Activated T-cell treated with anti-CD3 and anti-CD28 coated beads, Interleukin-2, amount 50 U/mL, for 1 hour (primary cell): ENCODE measurements at places on chromosomes 13 and 19.

DNA sequence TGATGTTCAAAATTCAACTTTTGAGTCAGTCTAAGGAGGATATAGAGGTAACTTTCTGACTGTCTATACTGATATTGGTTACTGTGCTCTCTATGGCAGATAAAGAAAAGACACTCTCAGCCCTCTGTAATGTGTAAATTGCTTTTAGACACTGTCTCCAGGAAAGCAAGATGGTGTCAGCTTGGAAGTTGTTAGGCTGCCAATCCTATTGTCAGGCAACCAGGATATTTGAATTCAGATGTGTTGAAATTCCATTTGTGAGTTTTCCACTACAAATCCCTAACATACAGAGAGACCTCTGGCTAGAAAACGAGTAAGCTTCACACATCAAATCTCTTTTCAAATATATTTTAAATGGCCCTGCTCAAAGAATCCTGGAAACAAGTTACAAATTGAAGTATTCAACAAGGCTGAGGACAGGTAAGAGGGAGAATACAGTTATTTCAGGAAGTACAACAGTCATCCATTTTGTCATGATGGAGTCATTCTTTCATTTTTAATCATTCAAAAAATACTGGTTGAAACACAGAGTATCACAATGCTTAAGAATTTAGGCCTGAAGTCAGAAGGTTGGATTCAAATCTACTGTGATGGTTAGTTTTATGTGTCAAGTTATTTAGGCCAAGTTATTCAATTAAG is 312.0 kb downstream of the OLFM4 start:
- DNase-seq = no peak

- no peak for DNase-seq
Measured at GRCh38 chr19:54470991-54471782, 1.9 kb downstream of the CDC42EP5 start.

DNA sequence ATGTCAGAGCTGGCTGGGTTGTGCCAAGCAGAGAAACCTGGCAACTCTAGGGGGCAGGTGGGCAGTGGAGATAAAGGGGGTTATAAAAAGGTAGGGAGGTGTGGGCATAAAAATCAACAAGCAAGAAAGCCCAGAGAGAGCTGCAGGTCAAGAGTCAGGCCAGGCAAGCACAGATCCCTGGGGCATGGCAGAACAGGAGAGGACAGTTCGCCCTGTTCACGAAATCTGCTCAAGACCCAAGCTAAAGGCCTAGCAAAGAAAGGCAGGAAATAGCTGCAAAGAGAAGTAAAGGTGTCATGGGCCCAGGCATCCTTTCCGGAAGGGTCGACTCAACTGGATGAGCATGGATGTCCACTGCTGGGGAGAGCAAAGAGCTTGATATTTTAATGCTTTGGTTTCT is 3.4 kb downstream of the MBNL2 start:
- no peak for DNase-seq

DNA sequence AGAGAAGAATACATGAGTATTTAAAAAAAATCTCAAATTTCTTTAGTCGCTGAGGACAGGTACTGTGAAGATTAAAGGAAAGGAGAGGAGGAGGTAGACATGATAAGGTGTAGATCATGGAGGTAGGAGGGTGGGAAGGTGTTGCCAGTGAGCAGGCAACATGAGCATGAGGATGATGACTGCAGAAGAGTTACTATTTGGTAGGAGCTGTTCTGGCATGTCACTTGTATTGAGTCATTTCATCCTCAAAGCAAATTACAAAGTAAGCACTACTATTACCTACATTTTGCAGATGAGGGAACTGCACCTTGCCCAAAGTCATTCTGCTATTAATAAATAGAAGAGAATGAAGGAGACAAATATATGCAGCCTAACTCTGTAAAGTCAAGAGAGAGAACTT is 435.8 kb upstream of the KLF12 start:
- no peak for DNase-seq
